ENCODE measurements at places on chromosomes 5 and 9.
A peak's percentile ranks its signal among the peaks of the same experiment; 100 is the strongest.

GRCh38 chr9:33133186-33133585 is 34.0 kb downstream of the B4GALT1 start:
- DNase-seq, result no peak

DNA sequence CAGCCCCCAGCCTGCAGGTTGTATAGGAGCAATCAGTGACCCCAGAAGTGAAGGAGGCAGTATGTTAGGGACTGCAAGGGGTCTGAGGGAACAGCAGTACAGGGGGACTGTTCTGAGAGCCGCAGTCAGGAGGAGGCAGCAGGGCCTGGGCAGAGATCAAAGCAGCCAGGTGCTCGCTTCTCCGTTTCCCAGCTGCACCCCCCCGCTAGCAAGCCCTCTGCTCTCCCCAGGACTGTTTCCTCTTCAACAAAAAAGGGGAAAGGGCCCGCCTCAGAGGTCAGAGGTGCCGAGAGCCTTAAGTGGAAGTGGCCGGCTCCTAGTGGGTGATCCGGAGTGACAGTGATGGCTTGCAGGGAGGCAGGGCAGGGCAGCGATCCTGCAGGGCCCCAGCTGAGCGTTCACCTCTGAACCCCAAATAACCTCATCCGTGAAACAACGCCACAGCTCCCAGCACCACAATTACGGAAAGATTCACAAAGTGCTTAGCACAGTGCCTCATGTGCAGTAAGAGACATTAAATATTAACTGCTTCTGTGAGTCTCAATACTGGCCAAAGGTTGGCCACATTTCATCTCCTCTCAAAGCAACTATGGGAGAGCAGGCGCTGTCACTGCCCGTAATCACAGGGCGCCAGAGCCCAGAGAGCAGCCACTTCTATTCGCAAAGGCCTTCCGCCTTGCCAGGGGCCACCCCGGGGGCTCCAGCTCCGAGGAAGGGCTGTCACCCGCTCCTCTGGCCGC is 8.0 kb downstream of the CLPTM1L start:
- no peak for DNase-seq

- DNase-seq, result no peak
These were observed 734.8 kb downstream of the TLE1 start for GRCh38 chr9:80954521-80954920.

DNA sequence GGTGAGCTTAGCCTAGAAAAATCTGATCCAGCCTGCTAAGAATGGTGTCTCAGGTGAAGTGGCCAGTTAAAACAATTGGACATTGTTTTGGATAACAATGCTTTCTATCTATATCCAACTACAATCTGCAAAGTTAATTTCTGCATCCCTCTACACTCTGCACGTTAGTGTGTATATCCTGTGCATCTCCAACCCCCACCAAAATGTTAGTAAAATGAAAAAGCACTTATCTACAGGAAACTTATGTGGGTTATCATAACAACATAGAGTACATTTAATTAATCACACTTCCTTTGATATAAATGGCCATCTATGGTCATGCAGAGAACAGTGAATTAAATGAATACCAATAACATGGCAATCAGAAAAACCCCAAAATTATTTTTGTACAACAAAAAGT is 158.7 kb downstream of the NFIB start:
- no peak for DNase-seq

GRCh38 chr9:130756455-130757152 is 63.0 kb downstream of the EXOSC2 start:
- DNase-seq, result no peak

DNA sequence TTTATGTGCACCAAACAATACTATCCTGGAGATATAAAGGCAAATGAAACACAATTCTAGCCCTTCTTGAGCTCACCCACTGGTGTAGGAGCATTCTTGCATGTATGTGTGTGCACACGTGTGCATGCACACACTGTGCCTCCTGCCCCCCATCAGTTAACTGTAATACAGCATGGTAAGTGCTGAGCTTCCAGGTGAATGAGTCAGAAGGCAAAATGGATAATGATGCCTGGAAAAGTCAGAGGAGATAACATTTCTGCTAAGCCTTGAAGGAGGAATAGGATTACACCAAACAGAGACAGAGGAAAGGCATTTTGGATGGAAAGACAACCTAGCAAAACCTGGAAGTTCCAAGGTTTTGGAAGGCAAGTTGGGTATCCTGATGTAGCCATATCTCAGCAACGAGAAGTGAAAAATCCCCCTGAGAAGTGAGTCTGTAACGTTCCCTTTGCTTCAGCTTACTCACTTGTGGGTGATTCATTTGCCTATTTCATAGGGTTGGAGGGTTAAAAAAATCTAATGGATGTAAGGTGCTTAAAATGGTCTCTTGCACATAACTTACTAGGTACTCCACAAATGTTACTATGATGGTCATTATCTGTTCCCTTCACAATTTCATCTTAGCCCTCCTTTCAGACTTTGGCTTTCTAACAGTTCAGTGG is 101.4 kb upstream of the STC2 start:
- DNase-seq, result no peak

- DNase-seq, result no peak
These were observed 272.2 kb upstream of the DMRT1 start for GRCh38 chr9:569296-569695.

GRCh38 chr5:36908544-36909260 is 32.1 kb downstream of the NIPBL start:
- DNase-seq, result no peak

GRCh38 chr5:1799602-1800471 is at the start of gene MRPL36:
Gene MRPL36 (minus strand): TSS chr5:1799837. CDS start chr5:1798935, 902 bp downstream.
- DNase-seq, result peak; percentile 92

GRCh38 chr9:98040212-98040611 is 16.3 kb upstream of the NANS start:
- DNase-seq, result no peak

- DNase-seq, result no peak
These were observed 81.9 kb upstream of the SLC30A5 start for GRCh38 chr5:69011910-69012309.

DNA sequence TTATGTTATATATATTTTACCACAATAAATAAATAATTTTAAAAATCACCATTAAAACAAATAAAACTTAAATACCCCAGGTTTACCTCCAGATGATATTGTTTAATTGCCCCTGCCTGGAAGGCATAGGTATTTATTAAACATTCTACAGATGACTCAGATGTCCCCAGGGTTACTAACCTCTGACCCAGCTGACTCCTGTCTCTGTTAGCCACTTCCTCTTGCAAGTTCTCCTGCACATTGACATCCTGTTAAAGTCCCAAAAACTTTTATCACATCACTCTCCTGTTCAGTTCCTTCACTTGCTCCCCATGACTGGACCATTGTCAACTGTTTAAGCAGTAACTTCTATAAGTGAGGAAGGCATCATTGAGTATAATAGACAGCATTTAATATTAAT is 37.0 kb upstream of the RAB3C start:
- DNase-seq, result peak; percentile 9

GRCh38 chr9:35882263-35882848 is 12.2 kb upstream of the OR13J1 start:
- peak; percentile 73 for DNase-seq

DNA sequence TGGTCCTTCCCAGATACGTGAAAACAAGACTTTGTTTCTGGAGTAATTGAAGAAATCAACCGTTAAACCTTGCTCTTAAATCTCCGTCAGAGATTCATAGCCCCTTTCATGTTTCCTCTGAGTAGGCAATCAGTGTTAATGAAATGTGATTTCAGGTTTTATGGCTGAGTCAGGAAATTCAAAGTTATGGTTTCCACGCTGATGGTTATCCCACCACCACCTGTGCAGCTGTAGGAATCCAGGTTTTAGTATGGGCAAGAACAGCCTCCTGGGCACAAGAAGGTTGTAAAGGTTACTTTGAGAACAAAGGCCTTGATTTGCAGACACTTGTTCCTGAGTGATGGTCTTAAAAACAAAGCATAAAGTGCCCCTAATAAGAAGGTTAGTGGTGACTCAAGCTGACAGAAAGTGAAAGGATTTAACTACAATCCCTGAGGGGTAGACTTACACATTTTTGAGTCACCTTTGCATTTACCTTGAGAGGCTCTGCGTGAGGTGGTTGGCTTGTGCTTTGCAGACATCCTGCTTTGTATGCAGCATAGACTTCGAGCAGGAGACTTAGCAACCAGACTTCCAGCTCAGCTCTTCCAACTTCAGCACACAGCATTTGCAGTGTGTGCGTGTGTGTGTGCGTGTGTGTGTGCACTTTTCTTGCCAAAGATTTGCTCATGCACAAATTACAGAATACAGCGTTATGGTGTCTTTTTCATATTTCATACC is 159.6 kb downstream of the TLE4 start:
- peak; percentile 58 for DNase-seq

DNA sequence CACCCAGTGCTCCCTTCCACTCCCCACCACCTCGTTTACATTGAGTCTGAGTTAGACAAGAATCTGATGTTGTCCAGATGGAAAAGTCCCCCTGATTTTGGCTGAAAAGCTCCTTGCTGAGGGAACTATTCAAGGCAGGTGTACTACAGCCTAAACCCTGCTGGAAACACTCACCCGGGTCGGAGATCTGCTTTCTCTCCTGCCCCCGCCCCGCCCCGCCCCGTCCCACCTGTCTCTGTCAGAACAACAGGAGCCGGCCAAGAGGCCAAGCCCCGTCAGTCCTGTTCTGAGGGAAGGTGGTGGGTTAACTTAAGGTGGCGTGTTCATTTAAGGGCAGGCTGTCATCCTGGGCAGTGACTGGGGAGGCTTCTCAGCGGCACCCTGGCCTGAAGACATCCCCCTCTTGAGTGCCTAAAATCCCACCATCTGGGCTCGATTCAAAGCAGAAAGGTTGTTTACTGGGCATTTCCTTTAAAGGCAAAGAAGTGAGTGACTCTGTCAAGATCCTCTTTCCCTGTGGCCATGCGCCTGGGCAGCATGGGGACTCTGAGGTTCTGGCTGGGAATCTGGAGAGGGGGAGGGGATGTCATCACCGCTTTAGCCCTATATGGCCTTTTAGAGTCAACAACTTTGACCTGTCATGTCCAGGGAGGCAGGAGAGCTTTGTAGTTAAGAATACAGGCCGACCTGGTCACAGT is 71.1 kb upstream of the NEURL1B start:
- no peak for DNase-seq

DNA sequence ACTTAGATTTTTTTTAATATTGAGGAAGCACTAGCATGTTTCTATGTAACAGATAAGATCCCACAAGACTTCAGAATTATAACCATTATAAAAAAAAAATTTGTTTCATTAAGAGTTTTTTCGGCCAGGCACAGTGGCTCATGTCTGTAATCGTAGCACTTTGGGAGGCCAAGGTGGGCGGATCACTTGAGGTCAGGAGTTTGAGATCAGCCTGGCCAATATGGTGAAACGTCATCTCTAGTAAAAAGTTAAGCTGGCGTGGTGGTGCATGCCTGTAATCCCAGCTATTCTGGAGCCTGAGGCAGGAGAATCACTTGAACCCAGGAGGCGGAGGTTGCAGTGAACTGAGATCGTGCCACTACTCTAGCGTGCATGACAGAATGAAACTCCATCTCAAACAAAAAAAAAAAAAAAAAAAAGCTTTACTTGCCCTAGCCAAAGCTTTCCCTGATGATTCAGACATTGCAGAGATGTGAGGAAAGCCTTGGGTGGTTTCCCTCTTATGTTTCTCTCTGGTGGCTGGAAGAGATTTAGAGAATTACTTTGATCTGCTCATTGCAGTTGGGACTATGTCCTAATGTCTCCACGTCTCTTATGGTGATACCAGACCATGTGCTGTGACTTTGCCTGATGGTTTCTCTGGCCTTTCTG is 65.4 kb downstream of the EGFLAM start:
- no peak for DNase-seq

GRCh38 chr9:114091711-114092110 is 7.4 kb downstream of the KIF12 start:
- DNase-seq, result no peak

DNA sequence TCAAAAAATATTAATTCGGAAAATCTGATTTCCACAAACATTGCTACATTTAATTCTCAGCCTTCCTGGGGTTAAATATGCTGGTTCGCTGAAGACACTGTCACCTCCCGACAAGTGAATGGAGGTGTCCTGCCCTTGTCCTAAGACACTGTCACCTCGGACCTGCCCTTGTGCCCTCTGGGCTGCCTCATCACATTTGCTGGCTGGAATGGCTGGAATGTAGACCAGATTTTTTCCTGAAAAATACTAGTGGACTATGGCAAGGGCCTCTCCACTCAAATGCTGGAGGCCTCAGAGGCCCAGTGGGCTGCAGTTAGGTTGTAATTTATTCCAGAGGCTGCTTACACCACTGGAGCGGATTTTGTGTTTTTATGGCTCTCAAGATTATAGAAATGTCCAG is 28.2 kb downstream of the CACNA1B start:
- DNase-seq, result no peak

GRCh38 chr5:180204276-180204819 is 4.7 kb downstream of the RASGEF1C start:
- no peak for DNase-seq

DNA sequence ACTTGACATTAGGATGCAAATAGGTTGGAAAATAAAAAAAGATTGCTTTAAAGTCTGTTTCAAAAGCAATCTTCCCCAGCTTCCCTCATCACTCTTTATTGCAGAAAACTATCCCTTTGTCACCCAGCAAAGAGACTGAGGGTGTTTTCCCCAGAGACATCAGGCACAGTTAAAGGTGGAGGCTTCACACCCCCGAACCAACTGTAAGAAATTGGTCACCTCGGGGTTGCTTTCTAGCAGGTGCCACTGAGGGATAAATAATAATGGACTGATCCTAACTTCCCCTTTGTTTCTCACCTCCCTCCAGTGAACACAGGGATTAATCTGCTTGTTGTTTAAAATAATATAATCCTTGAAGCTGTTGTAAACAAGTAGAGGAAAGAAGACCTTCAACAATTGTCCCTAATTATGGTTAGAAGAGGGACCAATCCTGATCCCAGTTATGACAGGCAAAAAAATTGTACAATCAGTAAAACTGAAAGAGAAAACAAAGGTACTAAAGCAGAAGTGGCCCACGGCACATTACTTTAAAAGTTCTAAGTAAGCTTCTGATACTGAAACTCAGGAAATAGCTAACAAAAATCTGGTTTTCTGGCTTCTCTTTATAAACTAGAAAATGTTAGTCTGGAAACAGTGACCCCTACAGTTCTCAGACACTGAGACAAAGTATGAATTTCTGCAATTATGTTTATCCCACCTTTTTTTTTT is 6.6 kb upstream of the PCSK1 start:
- peak; percentile 37 for DNase-seq

- DNase-seq, result no peak
These were observed 237.0 kb downstream of the IRX2 start for GRCh38 chr5:2514484-2514883.

DNA sequence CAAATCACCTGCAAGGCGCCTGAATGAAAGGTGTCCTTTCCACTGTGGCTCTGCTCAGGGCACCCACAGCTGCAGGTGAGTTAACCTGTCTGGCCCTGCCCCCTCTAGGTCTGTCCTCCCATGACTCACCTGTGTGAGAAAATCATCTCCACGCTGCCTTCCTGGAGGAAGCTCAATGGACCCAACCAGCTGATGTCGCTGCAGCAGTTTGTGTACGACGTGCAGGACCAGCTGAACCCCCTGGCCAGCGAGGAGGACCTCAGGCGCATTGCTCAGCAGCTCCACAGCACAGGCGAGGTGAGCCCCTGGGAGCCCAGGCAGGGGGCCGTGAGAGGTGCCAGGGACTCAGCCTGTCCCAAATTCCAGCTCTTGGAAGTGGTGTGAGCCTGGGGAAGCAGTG is 23.0 kb upstream of the CTSL start:
- DNase-seq, result no peak

- no peak for DNase-seq
These were observed 13.6 kb downstream of the NTNG2 start for GRCh38 chr9:132175431-132175830.
